Left renal cortex interstitium (tissue), 4 donors: ENCODE measurements at places on chromosomes 1 and 21. TPM values are rescaled to one million over a fixed set of nuclear protein-coding genes. Genes with fewer than 3 reads are reported as not detected.

OR6F1 gene
- not detected for polyA plus RNA-seq

GRCh38 chr1:208179263-208179816 lies 64.8 kb downstream of the PLXNA2 start:
- no peak for DNase-seq

GRCh38 chr1:21503706-21504377 lies 5.4 kb upstream of the ALPL start:
- no peak for DNase-seq

TFF1 gene
- polyA plus RNA-seq: not detected

GRCh38 chr21:34973685-34974084 lies 75.4 kb downstream of the RUNX1 start:
- DNase-seq: no peak

DNA sequence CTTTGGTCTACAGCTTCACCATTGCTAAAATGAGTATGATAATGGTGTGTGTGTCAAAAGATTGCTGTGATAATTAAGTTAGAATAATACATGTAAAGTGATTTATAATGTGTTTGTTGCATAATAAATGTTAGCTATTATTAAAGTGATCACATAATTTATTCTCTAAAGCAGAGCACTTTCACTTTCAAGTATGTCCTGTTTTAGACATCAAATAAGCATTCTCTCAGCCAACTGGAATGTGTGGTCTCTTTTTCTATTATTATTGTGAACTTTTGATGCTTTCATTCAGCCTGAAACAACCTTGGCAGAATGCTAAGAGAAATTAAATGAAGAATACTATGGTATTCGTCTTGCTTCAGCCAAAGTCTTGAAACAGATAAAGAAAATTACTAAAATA lies 102.8 kb upstream of the COL11A1 start:
- no peak for DNase-seq
